ENCODE measurements at places on chromosomes 3 and 15. TPM values are rescaled to one million over a fixed set of nuclear protein-coding genes. Genes with fewer than 3 reads are reported as not detected.

Gene SIDT1
- not detected for total RNA-seq

- no peak for DNase-seq
Observed at GRCh38 chr3:131303848-131304247, 77.7 kb upstream of the NUDT16 start.

Gene ZNF662
- total RNA-seq: 1.0 TPM

DNA sequence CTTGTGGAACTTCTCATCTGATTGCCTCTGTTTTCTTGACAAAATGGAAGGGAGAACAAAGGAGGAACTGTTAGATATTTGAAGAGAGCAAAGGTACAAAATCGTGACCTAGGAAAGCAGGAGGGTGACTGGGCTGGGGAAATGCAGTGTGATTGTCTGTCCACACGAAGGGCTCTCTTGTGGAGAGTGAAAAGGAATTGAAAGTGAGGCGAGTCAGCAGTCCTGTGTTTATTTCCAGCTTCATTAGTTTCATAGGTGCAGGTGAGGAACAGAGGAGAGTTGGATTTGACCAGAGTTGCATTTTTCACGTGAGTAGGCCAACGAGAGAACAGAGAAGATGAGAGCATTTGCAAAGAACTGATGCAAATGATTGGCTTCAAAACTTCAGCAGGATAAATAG is 336.4 kb upstream of the SATB1 start:
- no peak for DNase-seq

GRCh38 chr3:112136959-112137693 is 4.1 kb upstream of the GCSAM start:
- peak; percentile 33 for DNase-seq

Measured in dermis microvascular lymphatic vessel endothelial cell (primary cell).